SJCRH30 (cell line): ENCODE measurements at places on chromosomes 12 and 14. TPM values are rescaled to one million over a fixed set of nuclear protein-coding genes. Genes with fewer than 3 reads are reported as not detected.

DNA sequence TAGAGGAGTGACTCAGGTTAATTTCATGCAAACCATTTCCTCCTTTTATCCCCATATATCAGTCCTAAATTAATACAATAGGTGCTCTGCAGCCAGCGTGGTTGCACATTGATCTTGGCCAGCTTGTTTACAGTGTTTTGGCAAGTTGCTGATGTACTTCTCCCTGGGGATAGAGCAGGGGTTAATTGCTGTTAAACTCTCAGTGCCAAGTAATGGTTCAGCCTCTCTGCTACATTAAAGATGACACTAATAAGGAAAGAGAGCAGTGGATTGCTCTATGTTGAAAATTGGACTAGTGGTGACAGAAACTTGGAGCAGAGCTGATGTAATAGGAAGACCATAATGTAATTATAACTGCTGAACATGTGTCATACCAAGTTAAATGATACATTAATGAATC lies 717.5 kb downstream of the RERGL start:
- no peak for DNase-seq

DNA sequence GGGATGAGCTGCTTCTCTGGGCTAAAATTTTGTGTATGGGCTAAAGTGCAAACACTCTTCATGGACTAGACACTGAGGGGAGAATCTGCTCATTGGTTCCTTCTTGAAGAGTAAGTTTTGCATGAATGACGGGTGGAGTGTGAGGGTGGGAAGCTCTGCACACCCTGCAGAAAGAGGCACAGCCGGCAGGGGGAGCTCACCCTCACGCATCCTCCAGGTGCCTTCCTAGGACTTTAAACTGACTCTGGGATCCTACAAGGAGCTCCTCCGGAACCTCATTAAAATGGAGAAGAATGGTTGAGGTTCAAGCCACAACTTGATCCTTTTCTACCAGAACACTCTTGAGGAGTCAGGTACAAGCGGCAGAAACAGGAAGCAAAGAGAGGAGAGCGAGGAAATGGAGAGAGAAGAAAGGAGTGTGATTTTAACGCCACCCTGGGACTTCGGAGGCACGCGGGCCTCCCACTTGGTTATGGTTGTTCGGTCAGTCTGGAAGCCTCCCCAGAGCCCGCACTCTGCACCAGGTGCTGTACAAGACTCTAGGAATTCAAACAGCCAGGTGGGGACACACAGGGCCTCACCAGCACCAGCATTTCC lies 87.5 kb downstream of the SETD3 start:
- peak; percentile 21 for DNase-seq

The SYNJ2BP gene
- total RNA-seq: 23.0 and 25.5 TPM in 2 replicates

DNA sequence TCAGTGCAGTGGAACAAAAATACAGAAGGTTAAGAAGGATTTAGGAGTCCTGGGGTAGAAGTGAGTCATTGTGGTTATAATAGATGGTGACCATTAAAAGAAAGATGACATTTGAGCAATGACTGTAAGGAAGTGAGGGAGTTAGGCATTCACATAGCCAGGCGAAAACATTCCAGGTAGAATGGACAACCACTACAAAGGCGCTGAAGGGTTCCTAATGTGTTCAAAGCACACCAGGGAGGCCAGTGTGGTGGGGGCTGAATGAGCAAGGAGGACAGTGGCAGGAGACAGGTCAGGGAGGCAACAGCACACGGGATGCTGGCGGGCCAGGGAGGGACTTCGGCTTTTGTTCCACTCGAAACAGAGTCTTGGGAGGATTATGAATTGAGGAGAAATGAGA lies 129.9 kb downstream of the NPAS3 start:
- no peak for DNase-seq

The NR2C1 gene
- total RNA-seq: 33.7 and 39.1 TPM in 2 replicates

DNA sequence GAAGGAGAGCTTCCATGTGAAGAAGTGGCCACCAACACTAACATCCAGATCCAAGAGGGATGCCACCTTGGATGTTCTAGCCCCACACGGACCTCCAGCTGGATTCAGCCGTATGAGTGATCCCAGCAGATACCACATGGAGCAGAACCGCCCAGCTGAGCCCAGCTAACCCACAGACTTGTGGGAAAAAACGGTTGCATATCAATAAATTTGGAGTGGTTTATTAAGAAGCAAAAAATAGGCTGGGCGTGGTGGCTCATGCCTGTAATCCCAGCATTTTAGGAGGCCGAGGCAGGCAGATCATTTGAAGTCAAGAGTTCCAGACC lies 11.9 kb upstream of the IFT81 start:
- DNase-seq: no peak

The POTEG gene
- not detected in 2 replicates for total RNA-seq

DNA sequence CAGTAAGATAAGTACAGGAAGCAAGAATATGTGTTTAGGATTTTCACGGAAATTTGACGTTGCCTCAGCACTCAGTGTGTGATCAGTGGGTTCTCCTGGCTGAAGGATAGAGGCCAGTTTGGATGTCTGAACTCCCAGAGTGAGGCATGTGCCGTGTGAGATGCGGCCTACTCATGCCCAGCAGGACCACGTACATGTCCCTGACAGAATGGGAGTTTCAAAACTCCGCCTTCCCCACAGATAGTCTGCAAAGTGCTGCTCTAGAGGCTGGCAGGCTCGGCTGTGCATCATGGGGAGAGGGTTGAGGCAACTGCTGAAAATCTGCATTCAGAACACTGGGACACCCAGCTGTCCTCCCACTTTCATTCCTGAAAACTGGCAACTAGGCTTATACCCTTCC lies 58.3 kb downstream of the NINJ2 start:
- no peak for DNase-seq

The WNK1 gene
- total RNA-seq: 83.3 and 88.8 TPM in 2 replicates

- DNase-seq: no peak
Observed at GRCh38 chr14:66619952-66620351, 112.0 kb downstream of the GPHN start.

DNA sequence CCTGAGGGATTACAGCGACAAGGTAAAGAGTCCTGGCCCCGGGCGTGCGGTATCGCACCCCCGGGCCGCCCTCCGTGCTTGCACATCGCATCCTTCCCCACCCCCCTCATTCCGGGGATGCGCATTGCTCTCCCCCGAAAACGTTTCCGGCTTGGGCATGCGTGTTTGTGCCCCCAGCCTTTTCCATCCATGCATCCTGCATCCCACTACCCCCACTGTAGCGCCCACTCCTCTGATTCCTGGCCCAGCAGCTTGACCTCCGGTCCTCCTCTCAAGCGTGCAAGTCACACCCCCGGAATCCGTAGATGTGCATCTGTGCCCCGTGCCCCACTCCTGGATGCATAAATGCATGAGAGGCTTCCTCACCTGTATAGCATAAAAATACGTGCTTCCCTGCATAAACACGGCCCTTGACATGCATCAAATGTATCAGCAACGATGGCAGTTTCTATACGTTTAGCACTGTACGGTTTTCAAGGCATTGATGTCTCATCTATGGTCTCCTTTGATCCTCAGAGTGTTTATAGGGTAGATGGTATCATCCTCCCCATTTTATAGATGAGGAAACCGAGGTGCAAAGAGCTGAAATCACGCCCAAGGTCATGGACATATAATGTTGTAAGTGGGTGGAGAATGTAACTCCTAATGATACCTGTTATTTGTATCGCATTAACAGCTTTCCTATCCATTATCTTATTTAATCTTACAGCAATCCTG lies 484 bp downstream of the RIC8B start:
- DNase-seq: no peak

The NEUROD4 gene
- total RNA-seq: not detected in 2 replicates

DNA sequence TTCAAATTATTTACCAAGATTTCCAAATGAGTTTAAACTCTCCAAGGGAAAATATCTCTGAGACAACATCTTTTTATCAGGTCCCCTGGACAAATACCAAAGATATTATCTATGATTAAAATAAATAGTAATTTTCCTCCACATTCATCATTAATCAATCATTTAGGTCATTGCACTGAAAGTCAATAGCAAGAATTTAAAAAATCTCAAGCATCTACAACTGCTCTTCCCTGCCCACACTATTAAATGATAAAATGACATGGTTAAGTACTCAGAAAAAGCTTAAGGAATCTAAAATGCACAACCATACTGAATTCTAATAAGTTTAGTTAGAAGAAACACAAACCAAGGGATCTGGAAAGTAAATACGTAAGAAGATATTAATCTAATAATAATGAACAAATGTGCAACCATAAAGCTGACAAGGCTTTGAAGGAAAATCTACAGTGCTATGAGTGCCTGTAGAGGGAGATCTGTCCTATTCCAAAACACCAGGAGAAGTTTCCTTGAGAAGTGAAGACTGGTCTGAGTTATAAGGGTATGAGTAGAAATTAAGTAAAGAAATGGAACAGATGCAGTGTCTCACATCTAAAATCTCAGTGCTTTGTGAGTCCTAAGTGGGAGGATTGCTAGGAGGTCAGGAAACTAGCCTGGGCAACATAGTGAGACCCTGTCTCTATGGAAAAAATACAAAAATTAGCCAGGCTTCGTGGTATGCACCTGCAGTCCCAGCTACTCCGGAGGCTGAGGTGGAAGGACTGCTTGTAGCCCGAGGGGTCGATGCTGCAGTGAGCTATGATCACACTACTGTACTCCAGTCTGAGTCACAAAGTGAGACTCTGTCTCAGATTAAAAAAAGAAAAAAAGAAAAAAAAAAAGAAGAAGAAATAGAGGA lies 19.2 kb downstream of the INTS13 start:
- no peak for DNase-seq

DNA sequence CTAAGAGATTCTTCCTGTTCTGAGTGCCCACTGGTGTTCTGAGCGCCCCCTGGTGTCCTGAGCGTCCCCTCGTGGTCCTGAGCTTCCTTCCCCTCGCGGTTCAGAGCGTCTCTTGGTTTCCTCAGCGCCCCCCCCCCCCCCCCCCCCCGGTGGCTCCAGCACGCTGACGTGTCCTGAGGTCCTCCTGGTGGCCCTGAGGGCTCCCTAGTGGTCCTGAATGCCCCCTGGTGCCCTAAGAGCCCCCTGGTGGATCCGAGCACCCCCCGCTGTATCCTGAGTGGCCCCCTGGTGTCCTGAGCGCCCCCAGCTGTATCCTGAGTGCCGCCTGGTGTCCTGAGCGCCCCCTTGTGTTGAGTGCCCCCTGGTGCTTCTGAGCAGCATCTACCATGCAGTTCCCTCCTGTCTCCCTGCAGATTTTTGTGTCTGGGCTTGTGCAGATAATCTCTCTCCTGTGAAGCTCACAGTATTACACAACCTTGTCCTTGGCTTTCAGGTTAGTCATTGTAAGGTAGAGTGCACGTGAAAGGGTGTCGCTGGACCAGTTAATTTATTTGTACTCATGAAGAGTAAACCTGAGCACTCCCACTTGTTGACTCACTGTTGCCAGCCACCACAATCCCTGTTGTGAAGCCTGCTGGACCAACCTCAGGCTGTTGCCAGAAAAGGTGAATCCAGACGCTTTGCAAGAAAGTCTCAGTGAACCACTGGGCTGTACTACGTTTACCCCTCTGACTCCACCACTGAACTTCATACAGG lies 1168.4 kb downstream of the TMEM121 start:
- peak; percentile 28 for DNase-seq

The PLBD1 gene
- not detected in 2 replicates for total RNA-seq

The KCNJ8 gene
- 0.20 and 0.28 TPM in 2 replicates for total RNA-seq

DNA sequence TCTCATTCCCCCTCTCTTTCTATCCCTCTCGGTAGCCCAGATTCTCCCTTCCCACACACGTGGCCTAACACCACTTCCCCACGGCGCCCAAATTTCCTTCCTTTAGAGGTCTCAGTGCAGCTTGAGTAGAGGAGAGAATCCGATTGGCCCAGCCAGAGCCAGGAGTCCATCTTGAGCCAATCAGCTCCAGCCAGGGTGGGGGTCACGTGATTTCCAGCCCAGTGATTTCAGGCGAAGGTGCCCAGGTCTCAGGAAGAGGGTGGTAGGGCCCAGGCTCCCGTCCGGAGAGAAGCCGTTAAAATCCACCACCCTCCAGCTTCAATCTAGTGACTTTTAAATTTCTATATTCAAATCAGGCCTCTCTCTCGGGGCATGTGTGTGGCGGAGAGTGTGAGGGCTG lies 45.2 kb upstream of the MYL2 start:
- no peak for DNase-seq

- DNase-seq: peak; percentile 26
Observed at GRCh38 chr12:47833591-47834012, 13.9 kb upstream of the HDAC7 start.

DNA sequence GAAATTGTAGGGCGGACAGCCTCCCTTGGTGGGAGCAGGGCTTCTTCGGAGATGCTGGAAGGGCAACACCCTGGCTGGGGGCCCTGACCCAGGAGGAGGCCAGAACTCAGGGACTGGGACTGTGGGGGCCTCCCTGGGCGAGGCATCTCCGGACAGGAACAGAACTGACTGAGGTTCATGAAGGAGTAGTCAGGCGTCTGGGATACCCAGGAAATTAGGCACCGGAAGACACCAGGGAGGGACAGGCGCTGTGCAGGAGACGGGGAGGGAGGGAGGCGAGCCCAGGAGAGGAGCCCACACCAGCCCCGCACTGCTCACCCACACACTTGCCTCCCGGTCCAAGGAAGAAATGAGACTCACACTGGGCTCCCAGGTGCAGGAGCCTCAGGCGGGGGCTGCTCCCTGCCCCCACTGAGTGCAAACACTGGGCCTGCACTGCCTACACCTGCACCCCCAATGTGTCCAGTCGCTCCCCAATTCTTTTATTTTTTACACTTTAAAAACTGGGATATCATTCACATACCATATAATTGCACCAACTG lies 262.6 kb upstream of the SFSWAP start:
- no peak for DNase-seq
